Right lung (tissue), 10 donors: ENCODE measurements at places on chromosomes 16 and 17. TPM values are rescaled to one million over a fixed set of nuclear protein-coding genes. Genes with fewer than 3 reads are reported as not detected.

GRCh38 chr16:85369741-85370528 is 243.2 kb upstream of the GSE1 start:
- DNase-seq, result no peak

Gene PRAC1
- not detected for polyA plus RNA-seq

GRCh38 chr16:73891129-73891542 is 405.5 kb upstream of the PSMD7 start:
- DNase-seq, result no peak

DNA sequence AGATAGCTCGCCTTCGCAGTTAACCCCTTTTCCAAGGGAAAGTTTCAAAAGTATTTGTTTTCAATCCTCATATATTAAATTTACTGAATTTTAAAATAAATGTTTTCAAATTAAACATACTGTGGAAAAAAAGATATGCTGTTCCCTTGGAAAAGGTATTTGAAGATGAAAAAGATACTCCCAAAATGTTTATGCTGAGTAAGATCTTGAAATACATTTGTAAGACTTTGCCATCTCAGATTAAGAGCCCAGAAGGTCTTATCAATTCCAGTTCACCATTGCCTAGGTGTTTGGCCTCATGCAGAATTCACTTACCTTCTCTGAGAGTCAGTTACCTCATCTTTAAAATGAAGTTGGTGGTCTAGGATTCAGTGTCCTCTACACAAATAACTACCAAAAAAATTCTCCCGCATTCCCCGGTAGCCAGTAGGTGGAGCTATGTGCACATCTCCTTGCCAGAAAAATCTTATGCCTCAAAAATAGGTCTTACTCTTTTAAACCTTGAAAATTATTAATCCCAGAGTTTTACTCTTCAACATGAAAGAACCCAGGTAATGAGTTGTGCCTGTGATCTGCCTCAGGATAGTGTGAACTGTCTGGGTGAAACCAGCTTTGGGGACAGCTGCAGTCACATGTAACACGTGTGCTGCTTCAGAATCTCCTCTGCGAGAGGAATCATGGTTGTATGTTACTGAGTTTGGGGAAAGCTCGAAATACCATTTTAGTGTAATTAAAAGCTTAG is 178.3 kb downstream of the MRTFB start:
- DNase-seq, result no peak

DNA sequence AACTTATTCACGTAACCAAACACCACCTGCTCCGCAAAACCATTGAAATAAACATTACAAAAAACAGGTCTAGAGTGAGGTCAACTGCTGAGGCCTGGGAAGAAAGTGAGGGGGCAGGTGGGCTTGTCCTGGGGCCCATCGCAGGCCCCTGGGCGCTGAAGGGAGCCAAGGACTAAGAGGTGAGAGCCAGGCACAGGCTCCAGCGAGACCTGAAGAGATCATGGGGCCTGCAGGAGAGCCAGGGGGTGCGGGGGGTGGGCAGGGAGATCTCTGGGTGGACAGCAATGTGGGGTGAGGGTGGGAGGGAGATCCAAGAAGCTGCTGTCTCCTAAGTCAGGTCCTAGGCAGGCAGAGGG is 7.9 kb downstream of the ARHGAP27 start:
- DNase-seq, result no peak

Gene DNASE1L2
- polyA plus RNA-seq, result 1.2 TPM
